ENCODE measurements at places on chromosomes 7 and 10. TPM values are rescaled to one million over a fixed set of nuclear protein-coding genes. Genes with fewer than 3 reads are reported as not detected.

DNA sequence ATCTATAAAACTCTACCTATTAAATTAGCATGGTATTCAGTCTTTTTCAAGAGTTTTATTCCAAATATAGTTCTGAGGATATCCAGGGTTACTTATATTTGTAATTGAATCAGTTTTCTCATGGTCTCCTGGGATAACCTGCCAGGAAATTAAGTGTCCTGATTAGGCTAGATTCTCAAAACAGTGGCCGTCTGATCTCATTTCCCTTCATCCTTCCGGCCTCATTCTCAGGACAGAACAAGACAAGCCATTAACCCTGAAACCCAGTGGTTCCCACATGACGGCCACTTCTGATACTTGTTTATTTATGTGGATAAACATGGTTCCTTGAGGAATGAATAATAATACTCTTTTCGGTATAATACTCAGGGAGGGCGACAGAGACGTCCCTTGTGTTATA is 417.6 kb upstream of the POT1 start:
- DNase-seq: no peak

DNA sequence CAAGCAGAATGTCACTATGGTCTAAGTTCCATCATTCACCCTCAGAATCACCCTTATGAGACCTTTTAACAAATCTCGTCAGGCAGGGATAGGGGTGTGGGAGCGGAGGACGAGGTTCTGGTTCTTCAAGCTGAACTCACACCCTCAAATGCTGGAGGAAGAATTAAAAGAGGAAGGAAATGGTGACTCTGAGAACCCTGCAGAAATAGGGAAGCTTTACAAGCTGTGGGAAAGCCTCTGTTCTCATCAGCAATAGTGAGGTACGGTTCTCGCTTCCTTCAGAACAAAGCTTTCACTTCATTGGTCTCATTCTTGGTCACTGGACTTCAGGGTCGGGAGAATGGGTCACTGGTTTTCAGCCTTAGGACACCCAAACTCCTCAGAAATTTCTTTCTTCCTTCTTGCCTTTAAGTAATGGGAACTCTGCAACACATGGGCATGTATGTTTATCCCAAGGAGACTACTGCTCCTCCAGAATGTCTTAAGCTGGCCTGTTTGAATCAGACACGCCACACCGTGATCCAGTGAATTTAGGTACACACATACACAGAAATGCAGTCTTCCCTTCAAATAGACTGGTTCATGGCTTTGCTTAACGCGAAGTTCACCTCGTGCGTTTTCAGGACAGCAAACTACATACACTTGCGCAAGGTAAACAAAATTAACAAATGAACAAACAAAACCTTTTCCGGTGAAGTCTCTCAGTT is 226.0 kb downstream of the SFMBT2 start:
- no peak for DNase-seq

Gene DENND2A
- total RNA-seq: 1.1 TPM

Gene ST8SIA6
- 1.0 TPM for total RNA-seq

Gene STOX1
- total RNA-seq: 0.19 TPM

Gene ABCB1
- total RNA-seq: 15.4 TPM

GRCh38 chr7:106018566-106019469 is 55.8 kb downstream of the CDHR3 start:
- no peak for DNase-seq

DNA sequence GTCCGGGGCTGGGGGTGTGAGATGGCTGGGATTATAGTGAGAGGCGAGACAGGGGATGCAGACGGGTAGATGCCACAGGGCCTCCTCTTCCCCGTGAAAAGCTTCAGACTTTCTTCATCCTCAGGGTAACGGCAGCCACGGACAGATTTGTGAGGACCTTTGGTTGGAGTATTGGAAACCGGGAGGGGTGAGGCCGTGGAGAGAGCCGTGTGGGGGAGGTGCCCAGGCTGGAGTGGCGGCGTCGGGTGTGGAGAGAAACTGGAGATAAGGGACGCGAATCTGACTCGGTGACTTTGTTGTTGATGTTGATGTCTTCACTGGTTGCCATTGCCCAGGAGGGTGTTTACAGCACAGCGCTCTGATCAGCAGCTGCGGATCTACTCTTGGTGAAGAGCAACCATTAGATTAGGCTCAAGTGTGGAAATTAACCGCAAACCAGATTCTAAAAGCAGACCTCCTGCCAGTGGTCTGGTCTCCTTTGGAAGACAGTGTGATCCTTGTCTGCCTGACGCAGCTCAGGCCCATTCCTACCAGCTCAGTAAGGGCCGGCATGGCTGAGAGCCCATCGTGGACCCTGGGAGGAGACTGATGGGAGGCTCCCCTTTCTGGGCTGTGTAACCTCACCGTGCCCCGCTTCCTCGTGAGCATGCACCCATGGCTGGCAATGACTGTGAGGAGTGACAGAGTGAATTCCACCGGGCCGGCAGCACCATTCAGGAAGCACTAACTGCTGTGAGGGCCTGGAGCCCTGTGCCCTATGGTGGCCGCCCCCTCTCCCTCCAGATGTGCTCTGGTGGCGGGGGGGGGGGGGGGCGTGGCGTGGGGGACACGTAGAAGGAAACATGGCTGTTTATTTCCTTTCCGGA is 90.3 kb downstream of the INPP5A start:
- DNase-seq: no peak

Gene IDI2
- not detected for total RNA-seq

DNA sequence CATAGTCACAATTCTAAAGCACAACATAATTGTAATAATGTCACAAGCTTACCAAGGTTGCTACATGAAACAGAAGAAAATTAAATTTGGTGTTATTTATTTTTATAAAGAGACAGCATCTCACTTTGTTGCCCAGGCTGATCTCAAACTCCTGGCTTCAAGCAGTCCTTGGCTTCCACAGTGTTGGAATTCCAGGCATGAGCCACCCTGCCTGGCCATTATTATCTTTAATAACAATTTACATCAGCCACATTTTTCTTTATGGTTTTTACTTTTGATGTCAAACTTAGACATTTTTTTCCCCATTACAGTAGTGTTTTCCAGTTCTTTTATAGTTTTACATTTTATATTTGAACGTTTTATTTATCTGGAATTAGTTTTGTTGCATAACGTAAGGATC is 46.7 kb downstream of the BMPR1A start:
- DNase-seq: no peak

GRCh38 chr7:110974441-110974840 is 116.5 kb upstream of the LRRN3 start:
- no peak for DNase-seq

GRCh38 chr10:71236822-71237682 is 24.7 kb downstream of the UNC5B start:
- no peak for DNase-seq

- no peak for DNase-seq
Observed at GRCh38 chr7:149198161-149198816, 2.9 kb downstream of the ZNF282 start.

Gene PRSS2
- not detected for total RNA-seq

Gene PBLD
- total RNA-seq: 1.1 TPM

Gene TMEM236
- total RNA-seq: 0.76 TPM

- no peak for DNase-seq
Observed at GRCh38 chr7:74033372-74034311, 5.7 kb downstream of the ELN start.

- DNase-seq: no peak
Observed at GRCh38 chr7:44438816-44439215, 51.6 kb downstream of the NUDCD3 start.

GRCh38 chr10:96768136-96768535 is 47.8 kb upstream of the PIK3AP1 start:
- DNase-seq: no peak

GRCh38 chr7:6271060-6271658 is 1.3 kb downstream of the CYTH3 start:
- no peak for DNase-seq

DNA sequence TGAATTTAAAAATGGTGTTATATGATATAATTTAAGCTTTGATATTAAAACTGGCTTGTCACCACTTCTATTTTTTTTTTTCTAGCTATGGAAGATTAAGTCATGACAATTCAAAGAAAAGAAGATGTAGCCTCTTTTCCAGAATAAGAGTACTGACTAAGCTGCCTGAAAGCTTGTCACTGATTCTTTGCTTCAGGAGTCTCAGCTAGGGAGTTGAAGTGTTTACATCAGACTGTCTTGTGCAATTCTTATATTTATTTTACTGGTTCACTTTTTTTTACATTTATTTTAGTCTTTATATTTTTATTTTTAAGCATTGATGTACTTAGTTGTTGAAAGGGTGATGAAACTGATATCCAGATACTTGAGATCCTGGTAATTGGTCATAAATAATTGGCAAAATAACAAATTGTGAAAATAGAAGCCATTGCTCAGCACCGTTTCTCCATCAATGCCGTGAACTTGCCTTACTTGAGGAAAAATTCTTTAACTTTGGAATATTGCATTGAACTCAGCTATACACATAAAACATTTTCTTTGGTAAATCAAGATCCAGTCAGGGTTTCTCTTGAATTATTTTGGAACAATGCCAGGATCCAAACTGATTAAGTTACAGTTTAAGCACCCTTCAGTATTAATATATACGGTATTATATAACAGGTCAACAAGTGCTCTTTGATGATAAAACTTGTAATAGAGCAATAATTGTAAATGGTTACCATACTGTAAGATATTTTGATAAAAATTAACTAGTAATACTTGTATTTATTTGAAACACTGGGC is 156.4 kb downstream of the PHTF2 start:
- DNase-seq: no peak

DNA sequence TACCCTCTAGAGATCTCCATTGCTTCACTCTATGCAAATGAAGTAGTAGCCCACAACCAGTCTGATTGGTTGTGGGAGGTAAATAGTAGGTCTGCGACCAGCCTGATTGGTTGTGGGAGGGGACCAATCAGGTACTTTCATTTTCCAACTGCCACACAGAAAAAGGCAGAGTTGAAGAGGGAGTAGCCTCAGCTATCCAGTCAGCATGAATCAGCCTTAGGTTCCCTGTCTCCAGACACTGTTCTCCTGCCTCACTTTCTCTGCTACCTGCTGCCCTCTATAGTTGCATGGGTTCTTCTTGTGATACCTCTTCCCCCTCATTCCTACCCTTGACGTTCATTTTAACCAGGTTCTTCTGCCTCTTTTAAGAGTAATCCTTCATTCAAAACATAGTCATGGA is 114.5 kb upstream of the LYZL1 start:
- DNase-seq: no peak

DNA sequence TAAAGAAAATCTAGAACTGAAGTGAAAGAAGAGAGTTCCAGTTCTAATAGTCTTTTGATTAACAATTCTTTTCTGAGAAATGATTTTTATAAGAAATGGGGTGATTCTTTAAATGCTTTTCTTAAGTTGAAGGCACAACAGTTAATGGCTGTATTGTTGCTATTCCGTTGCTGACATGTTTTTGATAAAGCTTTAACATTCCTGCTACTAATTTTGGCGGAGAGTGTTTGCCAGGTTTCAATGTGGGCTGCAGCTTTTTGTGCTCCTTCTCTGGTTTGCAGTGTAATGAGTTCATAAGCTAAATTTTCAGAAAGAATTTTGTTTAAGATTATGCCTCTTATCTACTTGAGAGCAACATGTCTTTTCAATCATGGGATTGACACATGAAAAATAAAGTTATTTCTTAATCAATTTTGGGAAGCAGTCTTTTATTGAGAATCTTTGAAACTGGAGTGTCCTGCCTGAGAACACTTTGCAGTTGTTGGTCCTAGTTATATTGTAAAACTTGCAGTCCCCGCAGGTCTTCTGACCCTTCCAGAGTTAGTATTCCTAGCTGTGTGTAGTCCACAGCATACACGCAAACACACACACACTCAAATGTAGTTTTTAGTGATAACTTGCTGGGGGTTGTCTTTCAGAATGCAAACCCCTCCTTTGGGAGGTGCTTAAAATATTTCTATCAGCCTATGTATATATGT is 56.7 kb downstream of the COL17A1 start:
- DNase-seq: no peak

GRCh38 chr7:138246428-138246827 is 170.2 kb downstream of the AKR1D1 start:
- DNase-seq: no peak

- no peak for DNase-seq
Observed at GRCh38 chr10:117175901-117176534, 21.3 kb upstream of the KCNK18 start.

DNA sequence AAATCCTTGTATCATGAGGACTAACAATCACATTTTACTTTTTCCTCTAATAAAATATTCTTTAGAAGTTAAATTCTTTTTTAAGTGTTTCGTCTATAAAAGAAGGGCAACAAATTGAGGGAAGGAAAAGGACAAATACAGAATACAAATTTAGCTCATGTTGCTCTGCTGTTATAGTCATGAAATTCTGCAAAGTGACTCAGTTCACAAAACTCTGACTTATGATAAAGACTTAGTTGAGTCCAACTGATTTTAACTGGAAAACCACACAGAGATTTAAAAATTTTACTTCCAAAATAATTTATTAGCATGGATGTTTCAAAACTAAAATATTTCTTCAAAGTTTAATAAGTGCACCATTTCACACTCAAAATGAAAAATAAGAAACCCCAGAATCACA is 75.0 kb upstream of the GPR22 start:
- no peak for DNase-seq

DNA sequence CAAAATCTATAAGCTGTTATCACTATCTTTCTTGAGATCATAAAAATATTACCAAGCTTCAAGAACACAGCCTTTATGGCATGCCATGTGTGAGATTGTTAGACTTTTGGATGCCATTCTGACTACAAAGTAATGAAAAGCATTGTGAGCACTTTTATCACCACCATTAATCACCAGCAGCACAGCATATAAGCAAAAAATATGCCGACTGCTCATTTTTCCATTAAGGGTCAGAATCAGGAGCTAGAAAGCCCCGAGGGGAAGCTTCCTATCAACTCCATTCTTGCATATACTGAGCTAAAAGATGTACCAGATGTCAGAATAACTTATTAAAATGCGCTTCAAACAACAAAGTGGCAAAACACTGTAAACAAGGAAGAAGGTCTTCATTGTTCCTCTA is 114.3 kb downstream of the LMBR1 start:
- no peak for DNase-seq

DNA sequence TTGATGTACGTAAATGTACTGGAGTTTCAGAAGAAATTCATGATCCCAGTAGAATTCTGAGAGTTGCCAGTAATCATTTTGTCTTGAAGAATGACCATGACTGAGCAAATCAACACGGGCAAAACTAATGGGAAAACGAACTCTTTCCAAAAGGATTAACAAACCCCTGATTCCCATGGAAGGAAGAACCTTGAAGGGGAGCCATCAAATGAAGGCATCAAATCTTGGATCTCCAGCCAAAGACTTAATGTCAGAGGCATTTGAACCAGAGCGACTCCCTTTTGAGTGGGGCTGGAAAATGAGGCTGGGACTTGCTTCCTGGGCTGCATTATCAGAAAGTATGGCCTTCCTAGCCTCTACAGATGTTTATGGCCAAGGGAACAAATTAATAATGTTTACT is 364.4 kb upstream of the PRKCQ start:
- DNase-seq: no peak

Gene HOXA6
- total RNA-seq: 1.3 TPM

GRCh38 chr10:91590904-91591796 is 41.7 kb downstream of the PPP1R3C start:
- no peak for DNase-seq

GRCh38 chr7:158991824-158992621 is 135.7 kb downstream of the DYNC2I1 start:
- DNase-seq: no peak

GRCh38 chr10:63622097-63622496 is 100.9 kb downstream of the REEP3 start:
- DNase-seq: no peak

All from esophagus squamous epithelium (tissue), 5 donors.